Amniotic epithelial cell (primary cell): ENCODE measurements at places on chromosomes 7 and 10.

DNA sequence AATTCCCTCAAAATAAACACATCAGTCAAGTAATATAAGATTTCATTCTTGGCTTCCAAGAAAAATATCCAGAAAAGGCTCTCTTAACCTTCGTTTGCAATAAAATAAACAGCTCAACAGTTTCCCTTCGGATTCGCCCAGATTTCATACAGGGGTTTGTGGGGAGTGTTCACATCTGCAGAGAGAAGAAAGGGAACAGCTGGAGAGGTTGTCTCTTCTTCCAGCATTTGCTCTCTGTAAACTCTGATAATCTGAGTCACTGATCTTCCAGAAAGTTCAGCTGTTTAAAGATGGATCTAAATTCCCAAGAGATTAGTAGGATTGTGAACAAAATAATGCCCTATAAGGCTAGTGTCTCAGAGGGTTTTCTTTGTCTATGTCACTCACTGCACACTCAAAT lies 277.9 kb downstream of the HPSE2 start:
- DNase-seq: peak; percentile 51

GRCh38 chr7:149722356-149722957 lies 50.9 kb downstream of the ZNF467 start:
- no peak for DNase-seq

DNA sequence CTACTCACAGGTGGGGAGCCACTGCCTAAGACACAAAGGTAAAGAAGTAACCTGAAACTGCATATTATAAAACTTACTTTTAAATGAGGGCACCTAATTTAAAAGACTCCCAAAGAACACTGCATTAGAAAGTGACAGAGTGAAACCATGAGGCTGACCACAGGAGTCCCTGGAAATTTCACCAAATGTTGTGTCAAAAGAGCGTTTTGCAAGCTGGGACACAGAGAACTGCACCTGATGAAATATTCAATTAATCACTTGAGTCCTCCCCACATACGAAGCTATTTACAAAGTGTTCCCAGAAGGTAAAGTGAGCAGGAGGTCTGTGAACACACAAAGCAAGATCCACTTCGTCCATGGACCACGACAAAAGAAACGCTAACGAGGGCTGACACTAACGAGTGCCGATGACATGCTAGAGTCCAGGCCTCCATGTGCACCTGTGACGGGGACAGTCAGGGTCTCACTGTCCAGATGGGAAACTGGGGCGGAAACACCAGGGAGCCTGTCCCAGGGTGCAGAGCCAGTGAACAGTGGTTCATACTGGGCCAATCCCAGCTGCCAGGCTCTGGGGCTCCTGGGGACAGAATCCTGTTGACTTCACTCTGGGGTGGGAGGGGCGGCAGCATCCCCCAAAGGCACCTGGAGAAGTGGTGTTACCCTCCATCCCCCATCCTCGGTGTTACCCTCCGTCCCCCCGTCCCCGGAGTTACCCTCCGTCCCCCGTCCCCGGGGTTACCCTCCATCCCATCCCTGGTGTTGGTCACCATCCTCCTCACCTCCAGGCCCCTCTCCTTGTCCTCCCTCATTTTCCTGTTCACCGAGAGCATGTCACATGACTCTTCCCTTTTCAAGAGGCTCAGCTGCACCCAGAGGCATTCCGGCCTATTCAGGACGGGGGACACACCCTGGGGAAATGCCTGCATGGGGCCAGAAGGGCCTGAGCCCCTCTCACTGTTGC lies 63.4 kb downstream of the DIP2C start:
- DNase-seq: no peak

GRCh38 chr10:136465-136762 lies 1.2 kb downstream of the ZMYND11 start:
- no peak for DNase-seq

- no peak for DNase-seq
Measured at GRCh38 chr7:22487978-22488642, 11.9 kb downstream of the STEAP1B start.

DNA sequence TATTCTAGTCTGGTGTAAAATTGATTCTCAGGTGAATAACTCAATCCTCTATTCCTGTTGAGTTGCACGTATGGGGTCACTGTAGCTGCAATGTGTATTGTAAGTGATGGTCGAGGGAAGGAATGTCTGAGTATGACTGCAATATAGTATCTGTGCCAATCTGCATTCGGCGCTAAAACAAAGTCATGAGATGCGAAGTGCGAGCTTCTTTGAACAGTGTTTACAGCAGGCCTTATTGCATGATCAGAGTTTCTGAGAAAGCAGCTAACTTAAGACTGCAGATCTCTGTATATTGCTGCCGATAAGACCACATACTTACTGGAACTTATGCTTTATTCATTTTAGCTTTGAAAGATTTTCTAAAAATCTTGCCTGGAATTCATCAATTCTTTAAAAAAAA lies 341.7 kb upstream of the BMPER start:
- DNase-seq: peak; percentile 25

DNA sequence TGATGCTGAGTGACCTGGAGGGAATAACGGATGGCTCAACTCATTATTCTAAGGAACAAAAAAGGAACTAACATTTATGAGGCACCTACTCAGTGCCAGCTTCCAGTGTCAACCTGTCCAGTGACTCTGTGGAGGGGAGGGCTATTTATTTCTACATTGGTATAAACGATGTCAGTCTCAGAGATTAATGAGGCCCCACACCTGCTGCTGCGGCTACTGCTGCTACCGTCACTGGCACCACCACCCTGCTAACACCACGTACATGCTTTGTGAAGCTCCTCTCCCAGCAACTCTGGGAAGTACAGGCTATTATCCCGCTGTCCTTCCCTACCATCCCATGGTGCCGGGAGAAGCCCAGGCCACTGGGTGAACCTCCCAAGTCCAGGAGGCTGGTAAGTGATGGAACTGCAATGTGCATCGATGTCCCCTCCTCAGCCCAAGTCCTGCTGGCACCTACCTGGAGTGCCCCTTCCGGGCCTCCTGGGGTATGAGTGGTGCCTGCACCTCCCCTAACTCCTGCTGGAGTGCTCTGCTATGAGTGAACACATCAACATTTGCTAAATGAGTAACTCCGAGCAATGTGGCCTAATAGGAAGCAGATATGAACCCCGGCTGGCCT lies 101.5 kb downstream of the ARHGAP22 start:
- no peak for DNase-seq

GRCh38 chr10:117797296-117797695 lies 249.4 kb downstream of the RAB11FIP2 start:
- DNase-seq: no peak

DNA sequence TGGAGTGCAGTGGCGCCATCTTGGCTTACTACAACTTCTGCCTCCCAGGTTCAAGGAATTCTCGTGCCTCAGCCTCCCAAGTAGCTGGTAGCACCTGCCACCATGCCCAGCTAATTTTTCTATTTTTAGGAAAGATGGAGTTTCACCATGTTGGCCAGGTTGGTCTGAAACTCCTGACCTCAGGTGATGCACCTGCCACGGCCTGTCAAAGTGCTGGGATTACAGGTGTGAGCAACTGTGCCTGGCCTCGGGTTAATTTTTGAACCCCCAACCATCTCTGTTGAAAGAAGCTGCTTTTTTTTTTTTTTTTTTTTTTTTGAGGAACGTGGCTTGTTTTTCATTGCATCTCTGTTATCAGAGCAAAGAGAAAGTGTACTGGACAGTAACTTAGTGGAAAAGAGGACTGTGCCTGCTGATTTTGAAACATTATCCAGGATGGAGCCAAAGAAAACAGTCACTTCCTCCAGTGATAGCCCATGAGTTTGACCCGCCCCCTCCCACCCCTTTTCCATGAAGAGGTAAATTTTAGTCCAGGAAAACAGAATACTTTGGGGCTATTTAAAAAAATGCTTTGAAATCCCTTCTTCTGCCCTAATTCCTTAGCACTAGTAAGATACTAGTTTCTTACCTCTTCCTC lies 38.3 kb downstream of the WBP1L start:
- DNase-seq: peak; percentile 70

GRCh38 chr7:10723832-10724231 lies 249.8 kb upstream of the PHF14 start:
- DNase-seq: no peak

DNA sequence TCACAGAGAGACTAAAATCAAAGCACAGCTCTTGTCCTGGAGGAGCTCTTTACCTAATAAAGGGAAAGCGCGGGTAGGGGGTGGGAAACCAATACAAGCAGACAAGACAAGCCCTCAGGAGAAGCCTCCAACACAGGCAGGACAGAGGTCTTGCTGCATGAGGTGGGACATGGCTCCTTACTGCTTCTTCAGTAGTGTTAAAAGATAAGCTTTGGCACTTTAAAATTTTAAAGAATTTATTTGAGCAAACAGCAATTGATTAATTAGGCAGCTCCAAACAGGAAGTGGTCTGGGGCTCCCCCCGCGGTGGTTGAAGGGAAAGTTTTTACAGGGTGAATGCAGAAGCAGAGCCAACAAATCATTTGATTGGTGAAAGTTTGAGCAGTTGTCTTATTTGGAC lies 50.3 kb upstream of the MACC1 start:
- no peak for DNase-seq

DNA sequence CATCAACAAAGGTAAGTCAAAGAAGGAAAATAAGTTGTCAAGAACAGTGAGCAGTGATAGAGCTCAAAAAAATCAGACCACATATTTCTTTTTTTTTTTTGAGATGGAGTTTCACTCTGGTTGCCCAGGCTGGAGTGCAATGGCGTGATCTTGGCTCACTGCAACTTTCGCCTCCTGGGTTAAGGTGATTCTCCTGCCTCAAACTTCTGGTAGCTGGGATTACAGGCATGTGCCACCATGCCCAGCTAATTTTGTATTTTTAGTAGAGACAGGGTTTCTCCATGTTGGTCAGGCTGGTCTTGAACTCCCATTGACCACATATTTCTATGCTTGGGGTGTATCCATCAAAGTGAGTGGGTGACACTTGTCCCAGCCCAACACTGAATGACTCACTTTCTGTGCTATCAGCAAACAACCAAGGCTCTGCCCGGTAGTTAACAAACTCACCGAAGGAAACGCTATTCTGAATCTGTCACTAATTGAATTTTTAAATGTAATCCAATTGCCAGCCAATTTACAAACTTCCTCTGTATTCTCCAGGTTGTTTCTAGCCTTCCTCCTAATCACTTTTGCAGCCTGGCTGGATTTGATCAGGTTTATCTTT lies 19.6 kb upstream of the SMNDC1 start:
- DNase-seq: peak; percentile 22

DNA sequence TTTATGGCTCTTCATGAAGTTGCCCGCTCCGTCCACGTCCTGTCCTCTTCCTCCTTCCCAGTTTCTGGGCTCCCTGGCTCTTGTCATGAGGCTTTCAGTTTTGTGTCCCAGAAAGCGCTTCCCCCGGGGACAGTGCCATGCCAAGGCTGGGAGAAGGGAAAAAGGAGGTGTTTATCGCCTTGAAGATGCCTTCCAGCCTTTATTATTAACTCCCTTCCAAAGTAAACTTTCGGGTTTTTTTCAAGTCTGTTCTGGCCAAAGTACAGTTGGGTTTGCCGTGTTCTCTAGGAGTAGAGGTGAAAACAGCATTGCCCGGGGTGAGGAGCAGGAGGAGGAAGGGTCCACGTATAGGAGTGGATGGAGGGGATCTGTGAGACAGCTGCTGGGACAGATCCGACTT lies 117.2 kb downstream of the CUX1 start:
- DNase-seq: no peak

DNA sequence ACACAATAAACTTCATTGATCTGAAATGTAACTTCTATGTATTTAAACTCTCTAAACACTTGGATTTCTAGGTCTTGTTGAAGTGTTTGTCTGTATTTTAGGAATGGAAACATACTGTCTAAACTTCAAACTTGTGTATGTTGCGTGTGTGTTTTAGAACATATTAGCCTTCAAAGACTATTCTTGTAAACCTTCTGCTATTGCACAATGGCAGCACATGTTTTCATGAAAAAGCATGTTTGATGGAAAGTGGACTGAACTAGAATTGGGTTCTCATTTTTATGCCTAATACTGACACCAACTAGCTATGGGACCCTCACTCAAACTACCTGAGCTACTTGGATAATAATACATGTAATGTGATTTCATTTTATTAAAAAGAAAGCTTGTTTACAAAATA lies 592.6 kb downstream of the IPMK start:
- DNase-seq: no peak

DNA sequence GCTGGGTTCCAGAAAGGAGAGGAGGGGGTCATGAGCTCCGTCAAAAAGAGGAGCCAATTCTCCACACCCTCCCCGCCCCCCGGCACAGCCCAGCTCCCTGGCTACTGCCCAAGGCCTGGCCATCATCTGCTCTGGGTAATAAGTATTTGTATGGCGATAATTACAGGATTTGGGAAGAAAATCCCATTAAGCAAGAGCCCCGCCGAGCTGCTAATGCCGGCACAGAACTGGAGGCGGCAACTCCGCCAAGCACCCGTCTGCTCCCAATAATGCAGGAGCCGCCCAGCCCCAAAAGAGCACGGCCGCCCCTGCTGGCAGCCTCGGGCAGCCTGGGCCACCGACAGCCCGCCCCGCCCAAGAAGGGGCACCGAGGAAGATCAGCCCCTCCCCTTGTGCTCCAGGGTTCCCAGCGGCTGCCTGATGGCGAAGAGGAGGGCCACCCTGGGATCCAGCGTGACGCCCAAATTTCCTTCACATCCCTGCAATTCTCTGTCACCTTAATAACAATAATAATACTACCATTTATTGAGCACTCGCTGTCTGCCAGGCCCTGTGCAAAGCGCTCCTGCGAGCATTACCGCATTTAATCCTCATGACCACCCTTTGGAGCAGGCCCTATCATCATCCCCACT lies 5.9 kb downstream of the SLIT1 start:
- DNase-seq: no peak

- DNase-seq: no peak
Measured at GRCh38 chr7:40324914-40325313, 190.1 kb downstream of the SUGCT start.

DNA sequence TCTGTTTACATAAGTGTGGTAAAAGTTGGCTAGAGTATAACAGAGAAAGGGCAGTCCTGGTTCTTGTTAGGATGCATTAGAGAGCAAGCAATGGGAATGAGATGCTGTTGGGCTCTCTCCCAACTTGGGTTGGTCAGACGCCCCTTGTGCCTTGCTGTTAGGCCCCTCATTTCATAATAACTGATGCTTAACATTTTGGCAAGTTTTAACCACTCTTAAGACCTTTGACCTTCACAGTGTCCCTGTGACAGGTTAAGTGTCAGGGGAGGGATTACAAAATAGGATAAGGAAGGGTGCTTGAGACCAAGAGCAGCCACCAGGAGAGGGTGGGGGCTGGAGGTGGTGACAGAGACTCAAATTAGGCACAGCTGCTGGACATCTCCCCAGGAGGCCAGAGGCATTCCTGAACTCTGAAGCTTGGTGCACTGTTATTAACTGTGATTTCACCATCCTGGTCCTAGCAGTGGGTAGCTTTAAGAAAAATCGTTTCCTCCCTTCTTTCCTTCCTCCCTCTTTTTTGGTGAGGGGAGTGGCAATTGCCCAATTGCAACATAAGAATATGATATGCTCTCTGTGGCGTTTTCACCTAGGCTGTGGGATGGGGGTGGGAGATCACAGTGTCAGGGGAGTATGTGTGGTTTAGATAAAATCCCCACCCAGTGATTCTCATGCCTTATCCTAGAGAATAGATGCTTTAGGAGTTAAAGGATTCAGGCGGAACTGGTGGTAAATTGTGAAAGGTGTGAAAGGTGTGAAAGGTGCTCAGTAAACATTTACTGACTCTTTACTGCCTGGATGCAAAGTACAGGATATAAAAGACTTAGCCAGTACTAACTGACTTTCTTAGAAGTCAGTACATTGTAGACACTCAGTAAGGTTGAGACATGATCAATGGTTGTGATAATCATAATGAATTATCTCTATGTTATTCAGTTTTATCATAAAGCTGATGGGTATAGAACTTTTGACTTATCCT lies 270.5 kb downstream of the BICC1 start:
- DNase-seq: peak; percentile 51

GRCh38 chr10:98353170-98353569 lies 61.8 kb downstream of the PYROXD2 start:
- DNase-seq: no peak
